ENCODE measurements at places on chromosomes 6 and 20. TPM values are rescaled to one million over a fixed set of nuclear protein-coding genes. Genes with fewer than 3 reads are reported as not detected.
A peak's percentile ranks its signal among the peaks of the same experiment; 100 is the strongest.

DNA sequence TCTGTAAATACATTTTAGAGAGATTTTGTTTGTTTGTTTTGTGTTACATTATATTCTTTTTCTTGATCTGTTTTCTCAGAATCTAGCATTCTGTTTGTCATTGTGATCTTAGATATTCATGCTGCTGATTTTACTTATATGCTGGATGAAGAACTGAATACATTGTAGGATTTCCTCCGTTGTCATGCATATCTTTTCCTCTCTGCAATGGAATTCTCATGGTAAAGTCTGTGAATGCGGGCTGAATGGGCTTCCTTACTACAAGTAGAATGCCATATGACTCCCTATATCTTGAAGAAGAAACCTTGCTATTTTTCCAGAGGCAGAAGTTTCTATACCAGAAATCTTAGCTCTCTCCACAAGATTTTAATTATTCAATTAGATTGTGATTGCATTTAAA lies 2.4 kb upstream of the DEFB114 start:
- no peak for DNase-seq

DNA sequence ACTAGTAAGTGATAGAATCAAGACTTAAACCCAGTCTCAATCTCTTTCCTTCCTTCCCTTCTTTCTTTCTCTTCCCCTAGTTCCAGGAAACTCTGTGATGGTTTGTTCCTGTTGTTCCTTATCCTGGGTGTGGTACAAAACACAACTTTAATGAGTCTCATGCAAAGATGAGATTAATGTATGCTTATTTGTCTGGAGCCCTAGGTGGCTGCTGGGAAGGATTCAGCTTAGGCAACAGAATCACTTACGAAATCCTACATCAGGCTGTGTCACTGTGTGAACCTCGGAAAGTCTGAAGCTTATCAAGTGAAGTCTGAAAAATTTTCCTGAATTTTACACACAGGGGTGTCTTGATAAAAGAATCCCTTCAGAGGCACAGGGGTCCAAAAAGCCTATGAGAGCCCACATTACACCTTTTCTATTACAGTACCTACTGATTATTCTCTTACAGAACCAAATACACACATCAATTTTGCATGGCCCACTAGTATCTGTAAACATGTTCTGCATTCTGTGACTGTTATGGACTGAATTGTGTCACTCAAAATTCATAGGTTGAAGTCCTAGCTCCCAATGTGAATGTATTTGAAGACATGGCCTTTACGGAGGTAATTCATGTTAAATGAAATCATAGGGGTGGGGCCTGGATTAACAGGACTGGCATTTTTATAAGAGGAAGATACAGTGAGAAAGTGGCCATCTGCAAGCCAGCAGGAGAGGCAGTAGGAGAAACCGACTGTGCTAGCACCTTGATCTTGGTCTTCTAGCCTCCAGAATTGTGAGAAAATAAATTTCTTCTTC lies 144.7 kb downstream of the MYB start:
- DNase-seq = no peak

GRCh38 chr6:39594285-39594684 lies 130.9 kb downstream of the KIF6 start:
- DNase-seq = no peak

FAM209B gene
- not detected for total RNA-seq

EYA4 gene
- total RNA-seq = 0.17 TPM

INSM1 gene
- total RNA-seq = not detected

DNA sequence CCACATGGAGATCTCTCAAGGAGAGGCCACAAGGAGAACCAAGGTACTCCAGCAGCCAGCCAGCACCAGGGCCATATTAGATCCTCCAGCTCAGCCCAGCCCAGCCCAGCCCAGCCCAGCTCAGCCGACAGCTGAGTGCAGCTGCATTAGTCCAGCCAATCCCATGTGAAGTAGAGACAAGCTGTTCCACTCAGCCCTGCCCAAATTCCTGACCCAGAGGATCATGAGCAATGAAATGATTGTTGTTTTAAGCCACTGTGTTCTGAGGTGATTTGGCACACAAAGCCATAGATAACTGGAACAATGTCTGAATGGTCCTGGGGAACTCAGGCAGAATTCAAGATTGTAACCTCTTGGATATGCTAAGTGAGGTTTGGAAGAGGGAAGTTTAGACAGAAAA lies 59.5 kb upstream of the BMP2 start:
- peak; percentile 70 for DNase-seq

- DNase-seq = no peak
These were observed 326.1 kb upstream of the CNR1 start for GRCh38 chr6:88492241-88492640.

DNA sequence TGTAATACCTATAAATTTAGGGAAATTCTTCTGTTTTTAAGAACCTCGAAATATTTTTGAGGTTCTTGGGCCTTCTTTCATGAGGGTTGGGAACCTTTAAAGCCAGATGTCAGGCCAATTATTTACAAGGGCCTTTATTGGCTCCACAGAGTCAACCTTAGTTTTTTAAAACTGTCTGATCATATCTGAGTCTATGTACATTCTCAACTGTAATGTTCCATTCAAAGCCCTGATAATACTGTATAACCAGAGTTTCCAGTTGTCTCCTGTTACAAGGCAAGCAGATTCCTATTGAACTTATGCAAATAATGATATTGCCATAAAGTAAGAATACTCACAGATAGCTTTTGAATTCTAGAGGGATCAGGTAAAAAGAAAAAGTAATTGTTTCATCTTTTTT lies 545.5 kb downstream of the EPM2A start:
- no peak for DNase-seq

OPRM1 gene
- total RNA-seq = not detected

DNA sequence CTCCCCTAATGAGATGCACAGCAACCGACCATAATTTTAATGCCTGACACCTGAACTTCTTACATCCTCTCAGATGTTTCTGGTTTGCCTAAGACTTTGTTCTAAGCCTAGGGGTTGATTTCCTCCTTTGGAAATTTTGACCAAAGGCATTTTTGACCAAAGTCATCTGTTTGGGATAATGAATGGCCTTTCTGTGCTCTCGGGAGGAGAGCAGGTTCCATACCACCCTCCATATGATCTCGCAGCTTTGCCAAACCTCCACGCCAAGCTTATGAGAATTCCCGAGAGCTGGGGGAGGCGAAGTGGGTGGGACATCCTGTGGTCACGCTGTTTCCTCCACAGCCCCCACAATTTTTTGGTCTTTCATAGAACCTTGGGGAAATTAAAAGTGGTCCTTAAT lies 91.7 kb downstream of the SCML4 start:
- no peak for DNase-seq

GRCh38 chr6:15871276-15871675 lies 208.4 kb upstream of the DTNBP1 start:
- no peak for DNase-seq

GRCh38 chr6:47934023-47934422 lies 152.2 kb downstream of the OPN5 start:
- DNase-seq = no peak

Data from Caki2 (cell line).